ENCODE measurements at places on chromosomes 12 and 14. TPM values are rescaled to one million over a fixed set of nuclear protein-coding genes. Genes with fewer than 3 reads are reported as not detected.

GRCh38 chr12:117513353-117513752, 151.9 kb upstream of the NOS1 start:
- DNase-seq, result no peak

DNA sequence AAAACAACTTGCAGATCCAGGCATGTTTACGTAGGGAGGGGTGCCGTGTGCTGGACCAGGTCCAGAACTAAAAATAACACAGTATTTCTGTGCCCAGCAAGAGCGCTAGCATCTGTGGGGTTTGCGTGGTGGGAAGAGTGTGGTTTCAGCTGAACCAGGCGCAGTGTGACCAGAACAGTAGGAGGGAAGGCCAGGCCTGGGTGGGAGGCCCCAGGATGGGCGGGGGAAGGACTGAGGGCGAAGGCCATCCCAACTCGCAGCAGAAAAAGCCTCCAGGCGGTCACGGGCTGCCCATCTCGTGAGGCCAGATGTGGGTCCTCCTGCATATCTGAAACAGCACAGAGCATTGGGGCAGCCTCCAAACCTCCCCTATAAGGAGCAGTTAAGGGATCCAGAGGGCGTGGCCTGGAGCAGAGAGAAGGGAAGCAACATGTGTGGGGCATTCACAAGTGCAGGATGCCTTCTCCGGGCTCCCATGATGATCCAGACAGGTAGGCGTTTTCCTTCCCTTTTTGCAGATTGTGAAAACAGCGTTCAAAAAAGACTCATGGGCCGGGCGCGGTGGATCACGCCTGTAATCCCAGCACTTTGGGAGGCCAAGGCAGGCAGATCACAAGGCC, 17.8 kb upstream of the CD9 start:
- DNase-seq, result peak; percentile 55

DNA sequence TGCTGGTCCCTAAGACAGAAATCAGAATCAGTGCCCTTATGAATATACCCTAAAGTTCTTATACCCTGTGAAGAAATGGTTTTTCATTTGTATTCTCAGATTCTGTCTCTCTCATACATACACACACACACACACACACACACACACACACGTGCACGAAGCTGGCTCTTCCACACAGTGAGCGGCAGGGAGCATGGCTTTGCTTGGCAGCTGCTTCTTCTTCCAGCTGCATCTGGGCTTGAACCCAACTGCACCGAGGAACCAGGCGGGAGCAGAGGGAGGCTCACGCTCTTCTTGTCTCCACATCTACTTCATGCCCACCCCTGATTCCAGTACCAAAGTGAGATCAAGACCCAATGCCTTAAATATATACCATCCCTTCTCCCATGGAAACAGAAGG, 19.4 kb downstream of the GRIN2B start:
- no peak for DNase-seq

DNA sequence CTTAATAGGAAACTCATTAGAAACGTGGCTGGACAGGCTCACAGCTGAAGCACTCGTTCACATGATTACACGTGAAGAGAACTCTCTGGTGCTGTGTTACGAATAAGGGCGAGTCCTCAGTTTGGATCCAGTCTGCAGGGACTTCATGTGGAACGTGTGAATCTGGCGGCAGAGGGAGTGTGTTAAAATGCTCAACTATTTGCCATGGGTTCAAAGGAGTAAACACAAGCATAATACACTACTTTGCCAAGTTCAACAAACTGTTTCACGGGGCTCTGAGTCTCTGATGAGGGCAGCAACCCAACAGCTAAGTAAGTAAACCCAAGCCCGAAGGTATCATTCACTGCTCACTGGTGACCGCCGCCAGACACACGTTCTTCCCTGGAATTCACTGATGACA, 42.4 kb downstream of the NUAK1 start:
- no peak for DNase-seq

GRCh38 chr12:15035185-15035584, 62.3 kb downstream of the PDE6H start:
- DNase-seq, result no peak

Gene TROAP
- total RNA-seq, result 2.0 TPM

Gene KRT7
- total RNA-seq, result 335 TPM
